ENCODE measurements at places on chromosomes 16 and 17.

GRCh38 chr16:11291091-11291703, 10.1 kb upstream of the PRM1 start:
- H3K27ac ChIP-seq = peak overlapping the region; percentile 17
- no peak for DNase-seq
- H3K4me3 ChIP-seq = no peak overlapping the region
- no peaks in the 10 kb centered on the region for H3K27me3 ChIP-seq
- H3K36me3 ChIP-seq = no peaks in the 10 kb centered on the region

GRCh38 chr17:4004517-4005295, 40.5 kb upstream of the ATP2A3 start:
- peak; percentile 78 for DNase-seq
- H3K27ac ChIP-seq = no peak overlapping the region
- H3K27me3 ChIP-seq = no peaks in the 10 kb centered on the region
- H3K4me3 ChIP-seq = peak overlapping the region; percentile 34
- peaks cover 8% of the 10 kb centered on the region for H3K36me3 ChIP-seq

GRCh38 chr16:85757341-85757822, 6.5 kb upstream of the C16orf74 start:
- peaks cover 14% of the 10 kb centered on the region for H3K27me3 ChIP-seq
- no peaks in the 10 kb centered on the region for H3K36me3 ChIP-seq
- no peak overlapping the region for H3K4me3 ChIP-seq

GRCh38 chr17:67696853-67697498, 20.8 kb upstream of the NOL11 start:
- H3K27ac ChIP-seq = peak overlapping the region; percentile 60
- H3K36me3 ChIP-seq = peaks cover 2% of the 10 kb centered on the region
- no peak for DNase-seq
- no peaks in the 10 kb centered on the region for H3K27me3 ChIP-seq

DNA sequence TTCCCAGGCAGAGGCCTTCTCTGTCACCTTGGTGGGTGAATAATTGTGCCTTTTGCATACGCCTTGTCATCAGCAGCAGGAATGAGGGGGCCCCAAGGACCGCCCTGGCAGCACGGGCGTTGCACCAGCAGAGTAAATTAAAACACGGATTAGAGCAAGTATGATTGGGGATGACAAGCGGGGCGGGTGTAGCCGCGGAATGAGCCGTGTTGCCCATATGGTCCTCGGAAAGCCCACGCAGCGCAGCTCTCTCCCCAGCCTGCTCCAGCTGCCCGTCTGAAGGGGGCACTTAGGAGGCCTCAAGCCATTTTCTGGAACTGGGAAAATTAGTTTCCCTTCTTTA, 299.4 kb upstream of the IRX3 start:
- H3K27ac ChIP-seq = no peak overlapping the region
- peaks cover 51% of the 10 kb centered on the region for H3K4me1 ChIP-seq
- peaks cover 18% of the 10 kb centered on the region for H3K27me3 ChIP-seq
- no peaks in the 10 kb centered on the region for H3K36me3 ChIP-seq

- no peak overlapping the region for H3K27ac ChIP-seq
- H3K4me1 ChIP-seq = peaks cover 5% of the 10 kb centered on the region
- no peak for DNase-seq
- no peaks in the 10 kb centered on the region for H3K36me3 ChIP-seq
- no peak overlapping the region for H3K4me3 ChIP-seq
- peaks cover 3% of the 10 kb centered on the region for H3K27me3 ChIP-seq
Measured at GRCh38 chr16:55364811-55365210, 40.8 kb downstream of the IRX6 start.

GRCh38 chr16:86221085-86221484, 289.2 kb upstream of the FOXF1 start:
- no peaks in the 10 kb centered on the region for H3K36me3 ChIP-seq
- DNase-seq = no peak
- H3K4me3 ChIP-seq = no peak overlapping the region
- no peak overlapping the region for H3K27ac ChIP-seq

DNA sequence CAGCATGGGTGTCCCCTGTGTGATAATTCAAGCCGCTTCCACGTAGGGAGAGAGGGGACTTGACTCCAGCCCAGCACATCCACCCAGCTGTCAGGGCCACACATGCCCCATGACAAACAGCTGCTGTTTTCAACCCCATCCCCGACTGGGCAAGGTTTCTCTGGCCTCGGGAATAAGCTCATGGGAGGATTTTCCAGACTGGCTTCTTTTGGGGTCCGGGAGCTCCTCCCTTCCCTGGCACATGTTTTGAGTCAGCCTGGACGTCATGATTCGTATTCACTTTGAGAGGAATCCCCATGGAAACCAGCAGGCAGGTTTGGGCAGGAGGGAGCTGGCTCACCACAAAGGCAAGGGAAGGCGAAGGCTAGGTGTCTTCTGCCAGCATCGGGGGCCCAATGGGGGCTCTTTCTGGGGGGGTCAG, 156.4 kb downstream of the CMIP start:
- no peaks in the 10 kb centered on the region for H3K36me3 ChIP-seq
- DNase-seq = no peak
- H3K4me3 ChIP-seq = no peak overlapping the region
- no peak overlapping the region for H3K27ac ChIP-seq

DNA sequence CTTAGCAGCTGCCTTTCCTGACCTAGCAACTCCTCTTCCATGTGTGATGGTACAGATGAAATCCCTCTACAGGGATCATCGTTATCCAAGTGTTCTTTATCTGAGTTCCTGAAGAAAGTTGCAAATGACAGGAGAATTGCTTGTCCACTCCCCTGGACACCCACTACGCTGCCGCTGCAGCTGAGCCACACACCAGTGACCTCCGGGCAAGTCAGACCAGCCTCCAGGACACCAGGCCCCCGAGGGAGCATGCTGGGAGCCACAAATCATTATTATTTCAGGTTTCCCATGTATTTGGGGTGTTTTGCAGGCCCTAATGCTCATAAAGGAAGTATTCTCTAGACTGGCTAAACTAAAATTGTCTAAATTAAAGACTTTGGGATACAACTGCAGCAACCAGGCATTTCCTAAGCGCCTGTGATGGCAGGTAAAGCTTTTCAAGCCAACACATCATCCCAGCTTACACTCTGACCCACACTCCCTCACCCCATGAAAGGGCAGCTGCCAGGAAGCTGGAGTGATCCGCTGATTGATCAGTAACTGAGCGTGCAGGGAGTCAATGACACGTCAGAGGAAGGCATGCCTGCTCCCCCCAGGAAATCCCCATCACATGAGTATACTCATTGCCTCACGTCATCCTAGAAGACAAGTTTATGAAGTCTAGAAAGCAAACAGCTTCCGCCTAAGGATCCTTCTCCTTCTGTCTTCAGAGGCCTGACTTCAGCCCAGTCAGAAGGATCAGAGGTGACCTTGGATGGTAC, 14.4 kb downstream of the FA2H start:
- H3K36me3 ChIP-seq = no peaks in the 10 kb centered on the region
- H3K27ac ChIP-seq = no peak overlapping the region
- DNase-seq = no peak
- H3K27me3 ChIP-seq = no peaks in the 10 kb centered on the region

GRCh38 chr17:31550389-31551056, 159.0 kb downstream of the RAB11FIP4 start:
- H3K27me3 ChIP-seq = peaks cover 12% of the 10 kb centered on the region
- H3K4me3 ChIP-seq = peak overlapping the region; percentile 82
- H3K27ac ChIP-seq = no peak overlapping the region
- peaks cover 7% of the 10 kb centered on the region for H3K4me1 ChIP-seq
- no peak for DNase-seq

- H3K4me1 ChIP-seq = peaks cover 21% of the 10 kb centered on the region
- H3K36me3 ChIP-seq = no peaks in the 10 kb centered on the region
- no peak overlapping the region for H3K27ac ChIP-seq
- H3K27me3 ChIP-seq = no peaks in the 10 kb centered on the region
- DNase-seq = no peak
- H3K4me3 ChIP-seq = no peak overlapping the region
Measured at GRCh38 chr16:57630931-57631845, 2.8 kb downstream of the ADGRG1 start.

- H3K27ac ChIP-seq = no peak overlapping the region
- H3K36me3 ChIP-seq = peaks cover 20% of the 10 kb centered on the region
- H3K4me3 ChIP-seq = no peak overlapping the region
- DNase-seq = no peak
- H3K27me3 ChIP-seq = no peaks in the 10 kb centered on the region
Measured at GRCh38 chr16:27761816-27762215, 211.9 kb downstream of the KATNIP start.
